Effector memory CD8-positive, alpha-beta T cell (primary cell): ENCODE measurements at places on chromosomes 16 and 17.
A peak's percentile ranks its signal among the peaks of the same experiment; 100 is the strongest.

DNA sequence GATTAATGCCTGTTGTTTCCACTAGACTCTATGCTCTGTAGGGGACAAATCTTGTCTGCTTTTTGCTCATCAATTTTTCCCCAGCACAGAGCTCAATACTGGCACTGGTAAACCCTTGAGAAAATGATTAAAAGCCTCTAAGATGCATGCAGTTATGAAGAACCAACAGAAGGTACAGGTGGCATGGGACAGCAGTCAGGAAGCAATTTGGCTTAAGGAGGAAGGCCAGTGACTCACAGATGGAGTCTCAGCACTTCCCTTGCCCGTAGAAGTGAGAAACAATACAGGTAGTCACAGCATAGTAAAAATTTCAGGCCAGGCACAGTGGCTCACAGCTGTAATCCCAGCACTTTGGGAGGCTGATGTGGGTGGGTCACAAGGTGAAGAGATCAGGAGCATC, 504.7 kb upstream of the RBFOX1 start:
- no peak for DNase-seq

- DNase-seq, result no peak
Observed at GRCh38 chr16:56324406-56324805, 100.9 kb downstream of the AMFR start.

DNA sequence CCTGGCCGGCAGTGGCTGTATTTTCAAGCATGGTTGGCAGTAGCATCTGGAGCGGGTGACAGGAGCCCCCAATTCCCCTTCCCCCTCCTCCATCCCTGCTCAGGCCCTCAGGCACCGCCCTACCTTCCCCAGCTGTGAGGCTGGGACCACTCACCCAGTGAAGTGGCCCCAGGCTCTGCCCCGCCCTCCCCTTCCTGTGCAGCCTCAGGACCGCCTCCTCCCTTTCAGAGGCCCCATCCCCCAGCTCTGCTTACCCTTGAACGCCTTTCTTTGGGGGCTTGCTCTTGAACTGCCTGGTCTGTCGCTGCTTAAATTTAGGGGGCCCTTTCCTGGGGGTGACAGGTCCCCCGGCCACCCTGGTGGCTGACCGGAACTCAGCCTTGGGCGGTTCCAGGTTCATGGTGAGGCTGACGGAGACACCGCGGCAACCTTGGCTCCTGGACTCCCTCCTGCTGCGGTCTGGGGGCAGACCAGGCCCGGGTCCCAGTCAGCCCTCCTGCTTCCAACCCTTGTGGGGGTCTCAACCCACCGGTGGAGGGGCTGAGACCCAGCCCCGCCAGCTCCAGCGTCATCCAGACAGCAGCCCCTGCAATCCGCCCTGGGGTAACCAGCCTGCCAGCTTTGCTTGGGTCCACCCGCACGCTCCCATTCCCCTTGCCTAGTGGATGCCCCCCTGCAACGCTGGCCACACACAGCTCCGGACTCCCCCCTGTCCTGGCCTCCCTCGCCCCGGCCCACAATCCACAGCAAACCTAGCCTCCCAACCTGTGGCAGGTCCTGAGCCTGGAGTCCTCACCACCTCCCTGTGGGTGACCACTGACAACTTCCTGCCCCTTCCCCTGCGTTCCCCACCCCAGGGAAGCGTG, 3.2 kb downstream of the PDE6G start:
- DNase-seq, result no peak

DNA sequence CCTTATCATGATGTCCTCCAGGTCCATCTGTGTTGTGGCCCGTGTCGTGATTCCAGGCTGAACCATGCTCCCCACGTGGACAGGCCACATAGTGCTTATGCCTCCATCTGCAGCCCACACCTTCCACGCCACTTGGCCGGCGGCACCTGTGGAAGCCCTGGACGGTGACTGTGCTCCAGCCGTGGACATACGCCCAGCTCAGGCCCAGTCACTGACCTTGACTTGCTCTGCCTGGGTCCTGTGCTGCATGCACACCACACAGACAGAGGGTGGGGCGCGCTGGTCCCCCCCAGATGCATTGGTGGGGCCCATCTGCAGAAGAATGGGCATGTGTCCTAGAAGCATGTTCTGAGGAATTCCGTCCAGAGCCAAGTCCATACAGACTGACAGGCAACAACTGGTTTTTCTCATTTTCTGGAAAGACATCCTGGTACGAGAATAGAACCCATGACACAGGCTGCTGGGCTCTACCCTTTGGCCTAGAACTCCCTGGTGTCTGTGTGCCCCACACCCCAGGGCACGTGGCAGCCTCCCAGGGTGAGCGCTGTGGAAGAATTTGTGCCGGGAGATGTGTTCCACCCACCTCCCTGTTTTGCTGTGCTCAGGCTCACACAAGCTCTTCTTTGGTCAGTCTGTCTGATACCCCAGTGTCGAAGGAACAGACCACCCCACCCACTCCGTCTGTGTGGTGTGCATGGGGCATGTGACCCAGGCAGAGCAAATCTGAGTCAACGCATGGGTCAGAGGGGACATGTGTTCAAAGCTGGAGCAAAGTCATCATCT, 39.5 kb downstream of the GPT2 start:
- no peak for DNase-seq

- DNase-seq, result no peak
Observed at GRCh38 chr17:10052106-10052813, 146.1 kb downstream of the GAS7 start.

GRCh38 chr16:69942627-69943170, 8.4 kb upstream of the CLEC18A start:
- no peak for DNase-seq

DNA sequence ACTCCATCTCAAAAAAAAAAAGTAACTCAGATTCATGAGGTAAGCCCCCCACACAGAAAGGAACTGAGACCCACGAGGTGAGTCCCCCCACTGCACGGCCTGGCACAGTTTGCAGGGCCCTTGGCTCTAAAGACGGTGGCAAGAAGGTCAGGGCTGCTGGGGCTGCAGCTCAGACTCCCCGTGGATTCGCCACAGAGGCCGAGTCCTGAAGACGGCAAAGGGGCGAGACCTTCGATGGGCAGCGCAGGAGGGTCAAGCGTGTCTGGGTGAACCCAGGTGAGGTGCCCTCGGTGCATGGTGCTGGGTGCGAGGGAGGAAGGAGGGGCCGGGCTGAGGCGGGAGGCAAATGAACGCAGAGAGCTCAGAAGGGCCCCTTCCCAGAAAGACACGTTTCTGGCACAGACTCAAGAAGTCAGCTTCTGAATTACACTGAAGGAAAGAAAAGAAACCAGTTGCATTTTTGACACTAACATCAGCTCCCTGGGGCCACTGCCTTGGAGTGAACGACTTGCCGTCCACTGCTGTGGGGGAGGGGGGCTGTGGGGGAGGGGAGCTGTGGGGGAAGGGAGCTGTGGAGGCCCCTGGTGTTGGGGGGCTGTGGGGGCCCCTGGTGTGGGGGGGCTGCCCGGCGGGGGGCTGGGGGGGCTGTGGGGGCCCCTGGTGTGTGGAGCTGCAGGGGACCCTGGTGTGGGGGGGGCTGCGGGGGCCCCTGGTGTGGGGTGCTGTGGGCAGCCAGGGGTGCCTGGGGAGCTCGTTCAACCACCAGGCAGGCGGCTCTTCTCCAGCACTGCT, 69.8 kb upstream of the METRNL start:
- DNase-seq, result no peak

GRCh38 chr17:57949649-57950048, 5.6 kb downstream of the CUEDC1 start:
- DNase-seq, result no peak

- no peak for DNase-seq
Observed at GRCh38 chr16:1488619-1489018, at the start of gene PTX4. Gene PTX4, minus strand, starts transcription at chr16:1488944. Its CDS starts 35 bp downstream, at chr16:1488909.

DNA sequence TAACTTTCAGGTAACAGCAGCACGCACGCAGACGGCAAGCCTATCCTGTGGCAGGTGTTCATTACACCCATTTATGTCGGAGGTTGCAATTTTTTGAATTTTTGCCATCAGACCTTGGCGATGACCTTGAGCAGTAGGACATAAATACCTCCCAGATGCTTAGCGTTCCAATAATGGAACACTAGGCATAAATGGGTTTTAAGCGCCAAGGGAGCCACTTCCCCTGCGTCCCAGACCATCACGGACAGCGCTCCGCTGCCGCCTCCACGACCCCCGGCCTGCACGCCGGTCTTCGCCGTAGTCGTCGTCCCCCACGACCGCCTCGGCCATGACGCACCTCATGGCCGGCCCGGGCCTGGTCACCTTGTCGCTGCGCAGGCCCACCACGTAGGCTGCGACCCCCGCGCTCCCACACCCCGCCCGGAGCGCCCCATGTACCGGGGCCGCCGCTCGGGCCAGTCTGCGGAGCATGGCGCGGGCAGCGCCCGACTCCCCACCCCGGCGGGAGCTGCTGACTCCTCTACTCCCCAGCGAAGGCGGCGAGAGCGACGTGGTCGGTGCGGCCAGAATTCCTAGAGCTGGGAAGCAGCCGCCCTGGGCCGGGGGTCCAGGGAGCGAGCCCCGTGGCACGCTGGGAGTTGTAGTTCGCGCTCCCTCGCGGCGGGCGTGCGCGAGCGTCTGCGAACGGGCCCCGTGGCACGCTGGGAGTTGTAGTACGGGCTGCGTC, 22.7 kb downstream of the TMEM235 start:
- peak; percentile 69 for DNase-seq
